ENCODE measurements at places on chromosomes 4 and X. TPM values are rescaled to one million over a fixed set of nuclear protein-coding genes. Genes with fewer than 3 reads are reported as not detected.

DNA sequence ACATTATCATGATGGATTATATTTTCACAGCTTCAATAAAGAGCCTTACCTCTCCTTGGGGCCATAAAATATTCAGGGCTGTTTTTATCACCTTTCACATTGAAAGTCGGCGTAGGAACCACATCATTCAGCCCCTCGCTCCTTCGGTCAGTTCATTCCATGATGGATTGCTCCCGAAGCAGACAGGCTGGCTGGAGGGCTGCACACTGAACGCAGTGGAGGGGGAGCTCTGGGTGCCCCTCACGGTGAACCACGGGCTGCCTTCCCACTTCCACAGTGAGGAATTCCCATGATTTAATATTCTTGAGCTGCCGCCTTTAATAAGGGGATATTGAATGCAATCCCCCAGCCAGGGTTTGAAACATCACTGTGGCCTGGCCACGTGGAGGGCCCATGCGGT, 16.0 kb downstream of the PPP2R2C start:
- H3K27ac ChIP-seq, result no peak overlapping the region
- no peaks in the 10 kb centered on the region for H3K36me3 ChIP-seq
- peaks cover 6% of the 10 kb centered on the region for H3K27me3 ChIP-seq
- no peaks in the 10 kb centered on the region for H3K4me1 ChIP-seq

The C4orf36 gene
- polyA plus RNA-seq, result not detected

GRCh38 chr4:163384434-163384833, 40.7 kb downstream of the NPY5R start:
- H3K4me1 ChIP-seq, result no peaks in the 10 kb centered on the region
- H3K36me3 ChIP-seq, result no peaks in the 10 kb centered on the region
- no peaks in the 10 kb centered on the region for H3K27me3 ChIP-seq
- H3K27ac ChIP-seq, result no peak overlapping the region

- H3K27ac ChIP-seq, result no peak overlapping the region
- no peak for DNase-seq
- H3K36me3 ChIP-seq, result no peaks in the 10 kb centered on the region
- H3K4me1 ChIP-seq, result no peaks in the 10 kb centered on the region
- H3K4me3 ChIP-seq, result no peak overlapping the region
- H3K27me3 ChIP-seq, result no peaks in the 10 kb centered on the region
These were observed 460.4 kb upstream of the GALNT7 start for GRCh38 chr4:172708184-172708583.

GRCh38 chr4:15935504-15936402, 2.8 kb downstream of the FGFBP1 start:
- H3K4me3 ChIP-seq, result no peak overlapping the region
- no peak for DNase-seq
- no peaks in the 10 kb centered on the region for H3K4me1 ChIP-seq

The RBM47 gene
- 6.0 TPM for polyA plus RNA-seq

GRCh38 chr4:187993827-187994226, 1.7 kb upstream of the ZFP42 start:
- H3K36me3 ChIP-seq, result no peaks in the 10 kb centered on the region
- no peaks in the 10 kb centered on the region for H3K27me3 ChIP-seq
- no peak overlapping the region for H3K4me3 ChIP-seq
- no peaks in the 10 kb centered on the region for H3K4me1 ChIP-seq
- no peak overlapping the region for H3K27ac ChIP-seq

DNA sequence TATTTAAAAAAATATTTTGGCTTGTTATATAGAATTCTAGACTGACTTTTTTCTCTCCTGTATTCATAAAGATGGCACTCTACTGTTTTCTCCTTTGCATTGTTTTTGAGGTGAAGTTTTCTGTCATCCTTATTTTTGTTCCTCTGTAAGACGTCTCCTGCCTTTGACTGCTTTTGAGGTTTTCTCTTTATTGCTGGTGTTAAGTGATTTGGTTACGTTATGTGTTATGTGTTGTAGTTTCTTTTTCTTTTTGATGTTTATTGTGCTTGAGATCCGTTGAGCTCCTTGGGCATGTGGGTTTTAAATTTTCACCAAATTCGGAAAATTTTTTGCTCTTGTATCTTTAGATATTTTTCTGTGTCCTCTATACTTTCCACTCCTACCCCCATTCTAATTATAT, 50.0 kb downstream of the KDM6A start:
- H3K27me3 ChIP-seq, result no peaks in the 10 kb centered on the region
- DNase-seq, result no peak
- H3K4me1 ChIP-seq, result peaks cover 71% of the 10 kb centered on the region
- no peak overlapping the region for H3K27ac ChIP-seq

DNA sequence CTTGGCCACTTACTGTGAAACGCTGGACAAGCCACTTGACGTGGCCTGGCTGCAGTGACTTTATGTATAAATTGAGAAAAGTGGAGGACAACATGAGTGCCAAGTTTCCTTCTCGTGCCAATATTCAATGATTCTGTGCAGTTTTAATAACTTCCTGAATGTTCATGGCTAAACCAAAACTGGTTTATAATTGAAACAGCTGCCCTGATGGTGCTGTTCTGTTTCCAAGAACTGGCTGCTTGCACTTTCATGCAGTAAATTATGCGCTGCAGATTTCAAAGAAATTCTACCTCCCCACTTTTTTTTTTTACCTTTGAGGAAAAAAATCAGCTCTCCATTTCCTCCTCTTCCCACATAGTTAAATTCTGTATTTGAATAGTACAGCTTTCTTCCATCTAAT, 205.2 kb upstream of the CASK start:
- no peak for DNase-seq
- no peaks in the 10 kb centered on the region for H3K36me3 ChIP-seq
- H3K27me3 ChIP-seq, result no peaks in the 10 kb centered on the region
- H3K4me3 ChIP-seq, result no peak overlapping the region
- H3K27ac ChIP-seq, result no peak overlapping the region
- peaks cover 15% of the 10 kb centered on the region for H3K4me1 ChIP-seq

DNA sequence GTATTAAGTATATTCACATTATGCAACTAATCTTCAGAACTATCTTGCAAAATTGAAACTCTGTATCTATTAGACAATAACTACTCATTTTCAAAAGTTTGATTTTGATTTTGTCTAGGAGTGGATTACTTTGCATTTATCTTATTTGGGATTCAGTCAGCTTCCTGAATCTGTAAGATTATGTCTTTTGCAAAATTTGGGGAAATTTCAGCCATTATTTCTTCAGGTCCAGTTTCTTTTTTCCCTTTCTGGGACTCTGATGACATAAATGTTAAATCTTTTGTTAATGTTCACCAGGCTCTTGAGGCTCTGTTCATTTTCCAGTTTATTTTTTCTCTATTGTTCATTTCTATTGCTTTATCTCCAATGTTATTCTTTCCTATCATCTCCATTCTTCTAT, 15.0 kb downstream of the RPS6KA3 start:
- H3K4me3 ChIP-seq, result no peak overlapping the region
- H3K4me1 ChIP-seq, result peaks cover 8% of the 10 kb centered on the region
- no peak overlapping the region for H3K27ac ChIP-seq
- no peak for DNase-seq
- H3K36me3 ChIP-seq, result no peaks in the 10 kb centered on the region

DNA sequence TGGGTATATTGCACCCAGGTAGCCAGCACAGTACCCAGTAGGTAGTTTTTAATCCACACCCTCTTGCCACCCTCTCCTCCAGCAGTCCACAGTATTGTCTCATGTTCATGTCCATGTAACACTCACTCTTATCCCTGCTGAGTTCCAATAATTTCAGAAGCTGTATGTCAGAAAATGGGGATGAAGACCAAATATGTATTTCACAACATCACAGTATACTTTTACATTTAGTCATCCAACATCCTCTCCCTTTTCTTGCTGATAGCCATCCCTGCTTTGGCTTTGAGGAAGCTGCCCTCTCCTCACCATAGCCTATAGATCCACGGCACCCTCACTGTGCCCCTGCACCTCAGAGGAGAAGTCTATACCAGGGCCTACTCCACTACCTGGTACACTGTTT, 126.0 kb upstream of the LDB2 start:
- no peak for DNase-seq
- H3K36me3 ChIP-seq, result no peaks in the 10 kb centered on the region
- H3K4me1 ChIP-seq, result no peaks in the 10 kb centered on the region
- H3K27ac ChIP-seq, result no peak overlapping the region
- no peak overlapping the region for H3K4me3 ChIP-seq

- H3K27me3 ChIP-seq, result no peaks in the 10 kb centered on the region
- no peak overlapping the region for H3K27ac ChIP-seq
- H3K4me1 ChIP-seq, result no peaks in the 10 kb centered on the region
- no peak overlapping the region for H3K4me3 ChIP-seq
- H3K36me3 ChIP-seq, result no peaks in the 10 kb centered on the region
These were observed 786.1 kb upstream of the AADAT start for GRCh38 chr4:170875868-170876267.

- H3K4me3 ChIP-seq, result no peak overlapping the region
- H3K36me3 ChIP-seq, result peaks cover 36% of the 10 kb centered on the region
- no peak for DNase-seq
These were observed 13.4 kb downstream of the NSDHL start for GRCh38 chrX:152844256-152844655.

The TMPRSS11A gene
- polyA plus RNA-seq, result not detected

DNA sequence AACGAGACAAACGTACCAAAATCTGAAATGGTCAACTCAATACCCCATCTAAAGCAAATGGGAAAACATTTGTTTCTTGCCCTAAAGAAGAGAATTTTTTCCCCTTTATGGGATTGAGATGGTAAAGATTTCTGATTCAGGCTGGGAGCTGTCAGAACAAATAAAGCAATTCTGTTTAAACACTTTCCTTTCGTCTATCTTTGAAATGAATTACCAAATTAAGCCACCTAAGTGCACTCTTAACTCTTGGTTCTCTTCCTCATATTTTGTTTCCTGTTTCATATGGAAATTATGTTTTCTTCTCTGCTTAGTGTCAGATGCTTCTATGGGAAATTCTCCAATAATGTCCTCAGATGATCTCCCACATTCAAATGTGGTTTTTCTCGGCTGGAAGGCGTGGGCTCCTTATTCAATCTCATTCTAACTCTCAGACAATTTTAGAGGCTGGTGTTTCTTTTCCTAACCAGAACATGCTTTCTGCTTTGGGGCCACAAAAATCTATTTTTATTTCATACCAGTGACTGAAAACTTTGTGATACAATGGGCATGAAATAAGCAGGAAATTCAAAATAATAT, 50.3 kb upstream of the HPF1 start:
- no peaks in the 10 kb centered on the region for H3K27me3 ChIP-seq
- no peaks in the 10 kb centered on the region for H3K4me1 ChIP-seq
- no peak overlapping the region for H3K4me3 ChIP-seq
- no peak for DNase-seq
- H3K36me3 ChIP-seq, result no peaks in the 10 kb centered on the region
- H3K27ac ChIP-seq, result no peak overlapping the region

The ZFP92 gene
- 0.83 TPM for polyA plus RNA-seq

DNA sequence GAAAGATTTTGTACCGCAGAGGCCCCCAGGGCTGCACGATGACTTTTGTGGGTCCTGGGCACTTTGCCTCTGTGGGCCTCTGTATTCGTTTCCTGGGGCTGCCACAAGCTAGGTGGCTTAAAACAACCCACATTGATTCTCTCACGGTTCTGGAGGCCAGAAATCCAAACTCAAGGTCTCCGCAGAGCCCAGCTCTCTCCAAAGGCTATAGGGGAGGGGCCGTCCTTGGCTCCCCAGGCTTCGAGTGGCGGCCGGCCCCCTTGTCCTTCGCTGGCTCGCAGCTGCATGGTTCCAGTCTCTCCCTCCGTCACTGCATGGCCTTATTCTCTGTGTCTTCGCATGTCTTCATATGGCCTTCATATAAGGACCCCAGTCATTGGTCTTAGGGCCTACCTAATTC, 241.2 kb downstream of the EVC2 start:
- no peaks in the 10 kb centered on the region for H3K27me3 ChIP-seq
- no peak overlapping the region for H3K27ac ChIP-seq
- H3K4me1 ChIP-seq, result no peaks in the 10 kb centered on the region
- no peak for DNase-seq
- H3K36me3 ChIP-seq, result no peaks in the 10 kb centered on the region
- H3K4me3 ChIP-seq, result no peak overlapping the region

DNA sequence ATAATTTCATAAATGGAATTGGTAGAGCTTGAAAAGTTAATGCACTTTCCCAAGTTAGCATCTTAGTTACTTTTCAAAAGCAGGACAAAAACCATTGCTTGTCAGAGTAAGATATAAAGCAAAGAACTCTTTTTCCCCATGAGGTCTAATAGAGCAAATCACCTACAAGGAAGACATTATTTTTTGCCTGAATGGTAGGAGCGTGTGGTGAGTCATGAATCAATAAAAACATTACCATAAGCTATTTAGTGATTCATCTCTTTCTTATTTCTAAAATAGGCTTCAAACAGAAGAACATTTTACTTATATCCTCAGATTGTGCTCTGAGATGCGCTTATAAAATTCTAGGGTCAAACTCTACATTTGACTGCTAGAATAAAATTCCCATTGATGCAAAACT, 109.4 kb upstream of the GPRIN3 start:
- no peak overlapping the region for H3K4me3 ChIP-seq
- H3K4me1 ChIP-seq, result no peaks in the 10 kb centered on the region

The RNF212 gene
- 1.8 TPM for polyA plus RNA-seq

The MYOZ2 gene
- 0.42 TPM for polyA plus RNA-seq

The IGFBP7 gene
- polyA plus RNA-seq, result 444 TPM

DNA sequence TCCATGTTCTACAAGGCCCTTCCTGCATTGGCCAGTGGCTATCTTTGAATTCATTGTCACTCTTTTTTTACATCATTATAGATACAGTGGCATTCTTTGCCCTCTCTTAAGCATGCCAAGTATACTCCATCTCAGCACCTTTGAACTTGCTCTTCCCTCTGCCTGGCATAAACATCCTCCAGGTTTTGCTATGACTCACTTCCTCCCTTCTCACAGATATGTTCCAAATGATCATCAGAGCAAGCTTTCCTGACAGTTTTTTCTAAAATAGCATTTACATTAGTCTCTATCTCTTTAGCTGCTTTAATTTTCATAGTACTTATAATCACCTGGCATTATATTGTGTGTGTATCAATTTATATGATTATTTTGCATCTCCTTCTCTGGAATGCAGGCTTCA, 553.3 kb upstream of the MAGEB2 start:
- H3K27me3 ChIP-seq, result no peaks in the 10 kb centered on the region
- no peak overlapping the region for H3K27ac ChIP-seq
- H3K4me3 ChIP-seq, result no peak overlapping the region

The TMSB15B gene
- polyA plus RNA-seq, result 8.6 TPM

DNA sequence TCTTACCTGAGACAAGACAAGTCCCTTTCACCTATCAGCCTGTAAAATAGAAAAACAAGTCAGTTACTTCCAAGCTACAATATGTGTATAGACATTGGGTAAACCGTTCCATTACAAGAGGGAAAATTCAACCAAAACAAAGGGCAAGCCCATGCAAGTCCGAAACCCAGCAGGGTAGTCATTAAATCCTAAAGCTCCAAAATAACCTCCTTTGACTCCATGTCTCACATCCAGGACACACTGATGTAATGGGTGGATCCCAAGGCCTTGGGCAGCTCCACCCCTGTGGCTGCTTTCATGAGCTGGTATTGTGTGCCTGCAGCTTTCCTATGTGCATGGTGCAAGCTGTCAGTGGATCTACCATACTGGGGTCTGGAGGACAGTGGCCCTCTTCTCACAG, 14.7 kb upstream of the FAM47B start:
- DNase-seq, result no peak
- no peaks in the 10 kb centered on the region for H3K27me3 ChIP-seq
- no peak overlapping the region for H3K4me3 ChIP-seq
- H3K27ac ChIP-seq, result no peak overlapping the region
